A549 treated with dexamethasone at 1 μM for 4 hours (cell line): ENCODE measurements at places on chromosomes 6 and 20. TPM values are rescaled to one million over a fixed set of nuclear protein-coding genes. Genes with fewer than 3 reads are reported as not detected.

Gene TNFRSF6B
- total RNA-seq: 0.77 to 0.97 TPM (median 0.84 TPM) in 4 of 5 replicates, not detected in the other

Gene EYA4
- 7.5 to 13.5 TPM (median 10.8 TPM) in 5 replicates for total RNA-seq

Gene MACROD2
- total RNA-seq: 0.26 to 0.64 TPM (median 0.51 TPM) in 5 replicates

Gene RIPPLY2
- 0.31 to 0.49 TPM (median 0.39 TPM) in 4 of 5 replicates, not detected in the other for total RNA-seq

Gene TP53TG5
- not detected in 5 replicates for total RNA-seq

Gene CGAS
- 3.3 to 4.5 TPM (median 4.1 TPM) in 5 replicates for total RNA-seq

Gene MARCKS
- 9.4 to 16.2 TPM (median 15.4 TPM) in 5 replicates for total RNA-seq

Gene MUCL3
- total RNA-seq: 0.06 to 0.15 TPM (median 0.10 TPM) in 5 replicates

Gene SLC17A9
- 0.04 to 0.18 TPM (median 0.08 TPM) in 5 replicates for total RNA-seq

Gene GINS1
- 32.1 to 43.3 TPM (median 38.1 TPM) in 5 replicates for total RNA-seq

Gene GLP1R
- not detected in 5 replicates for total RNA-seq

Gene OR2J1
- total RNA-seq: not detected in 5 replicates

Gene PRR18
- 0.07 to 0.29 TPM (median 0.11 TPM) in 5 replicates for total RNA-seq

Gene ZCCHC3
- total RNA-seq: 17.9 to 21.8 TPM (median 19.6 TPM) in 5 replicates

Gene PBOV1
- total RNA-seq: not detected in 5 replicates

Gene PMEPA1
- total RNA-seq: 122 to 374 TPM (median 320 TPM) in 5 replicates

Gene SAMD10
- not detected in 5 replicates for total RNA-seq

Gene IL17F
- total RNA-seq: not detected in 5 replicates

Gene CDK19
- total RNA-seq: 4.7 to 8.4 TPM (median 6.9 TPM) in 5 replicates

Gene DBNDD2
- total RNA-seq: 21.7 to 26.4 TPM (median 23.8 TPM) in 5 replicates

Gene NKX2-2
- not detected in 5 replicates for total RNA-seq

Gene SS18L1
- 5.2 to 10.1 TPM (median 8.5 TPM) in 5 replicates for total RNA-seq

Gene WFDC12
- total RNA-seq: not detected in 5 replicates

Gene CST3
- total RNA-seq: 254 to 378 TPM (median 361 TPM) in 5 replicates

Gene SOX18
- total RNA-seq: 1.1 to 2.7 TPM (median 1.9 TPM) in 5 replicates

Gene UBD
- 0.27 to 0.65 TPM (median 0.61 TPM) in 5 replicates for total RNA-seq

Gene SYNDIG1
- 1.2 to 2.0 TPM (median 1.7 TPM) in 5 replicates for total RNA-seq

Gene HLA-DOB
- 0.08 to 0.21 TPM (median 0.09 TPM) in 3 of 5 replicates, not detected in the others for total RNA-seq

Gene PAQR8
- total RNA-seq: 1.0 to 1.5 TPM (median 1.3 TPM) in 5 replicates

Gene C4B
- 0.47 to 0.90 TPM (median 0.64 TPM) in 5 replicates for total RNA-seq

Gene CPXM1
- total RNA-seq: 0.04 TPM in 2 of 5 replicates, not detected in the others

Gene VSTM2L
- total RNA-seq: 19.8 to 29.6 TPM (median 20.9 TPM) in 5 replicates

Gene BANF2
- total RNA-seq: not detected in 5 replicates

Gene OR2J3
- not detected in 5 replicates for total RNA-seq

Gene MDN1
- total RNA-seq: 7.6 to 11.8 TPM (median 11.0 TPM) in 5 replicates

Gene CCR6
- total RNA-seq: 0.07 TPM in 1 of 5 replicates, not detected in the others

Gene MLN
- total RNA-seq: not detected in 5 replicates

Gene NCOA5
- total RNA-seq: 17.6 to 27.3 TPM (median 22.9 TPM) in 5 replicates

Gene TFAP2D
- not detected in 5 replicates for total RNA-seq

Gene ASIP
- total RNA-seq: not detected in 5 replicates

Gene COL10A1
- 0.03 to 0.05 TPM (median 0.05 TPM) in 3 of 5 replicates, not detected in the others for total RNA-seq

Gene EPPIN
- not detected in 5 replicates for total RNA-seq

Gene CST4
- total RNA-seq: not detected in 5 replicates
